Renal cortical epithelial cell (primary cell): ENCODE measurements at places on chromosomes 5 and 9.

GRCh38 chr5:143707806-143708205, 104.2 kb upstream of the HMHB1 start:
- peak; percentile 68 for DNase-seq

DNA sequence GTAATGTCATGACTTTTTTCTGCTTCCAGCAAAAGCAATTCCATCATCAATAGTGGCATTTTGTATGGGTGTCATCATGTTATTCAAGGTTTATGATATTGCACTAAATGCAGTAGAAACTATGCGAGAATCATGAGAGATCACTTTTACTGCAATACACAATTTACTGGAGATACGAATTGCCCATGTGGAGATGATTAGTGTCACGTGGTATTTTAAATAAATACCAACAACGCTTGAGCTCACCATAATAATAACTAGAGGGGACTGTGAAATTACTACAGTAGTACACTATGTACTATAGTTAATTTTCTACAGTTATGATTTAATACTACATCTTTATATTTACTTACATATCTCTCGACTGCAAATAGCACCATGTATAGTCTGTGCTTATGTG, 49.7 kb downstream of the FAM174A start:
- no peak for DNase-seq

DNA sequence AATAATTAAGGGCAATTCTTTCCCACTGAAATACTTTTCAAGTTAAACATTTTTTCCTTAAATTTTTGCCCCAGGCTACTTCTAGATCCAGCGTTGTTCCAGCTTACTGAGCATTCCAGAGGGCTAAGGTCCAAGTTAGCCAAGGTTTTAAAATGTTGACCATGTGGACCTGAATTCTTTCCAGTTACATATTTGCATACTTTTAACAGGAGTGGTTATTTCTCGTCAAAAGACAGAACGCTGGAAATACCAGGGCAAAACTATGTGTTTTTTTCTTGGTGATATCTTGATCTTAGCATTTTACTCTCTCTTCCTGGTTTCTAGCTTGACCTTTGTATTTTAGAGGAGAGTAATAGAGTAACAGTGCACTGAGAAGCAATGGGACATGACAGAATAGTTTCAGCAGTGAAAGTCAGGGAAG, 32.8 kb downstream of the TMC1 start:
- peak; percentile 98 for DNase-seq

DNA sequence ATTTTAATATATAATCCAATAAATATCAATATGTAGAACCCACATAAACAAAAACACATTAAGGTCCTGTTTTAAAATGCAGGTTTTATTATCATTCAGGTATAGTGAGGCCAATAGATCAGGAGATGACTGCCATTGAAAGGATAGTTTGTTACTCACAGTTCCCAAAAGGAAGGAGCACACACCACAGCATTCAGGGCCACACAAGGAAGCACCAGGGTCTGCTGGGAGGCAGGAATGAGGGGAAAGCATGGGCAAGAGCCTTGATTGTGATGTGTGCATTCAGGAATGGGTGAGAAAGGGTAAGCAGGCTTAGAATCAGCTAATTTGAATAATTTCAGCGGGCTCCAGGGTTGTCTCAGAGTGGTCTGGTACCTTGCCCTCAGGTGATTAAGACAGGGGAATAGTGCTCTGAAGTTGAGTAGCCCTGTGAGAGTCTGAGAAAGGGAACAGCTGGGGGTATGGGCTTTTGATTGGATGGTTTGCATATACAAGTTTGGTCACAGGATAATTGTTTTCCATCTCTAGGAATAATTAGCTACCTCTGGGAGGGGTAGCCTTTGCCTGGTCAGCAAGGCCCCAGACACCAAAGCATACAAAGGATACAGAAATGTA, 19.8 kb upstream of the OTULIN start:
- DNase-seq: no peak

GRCh38 chr5:142552107-142552506, 133.8 kb downstream of the FGF1 start:
- no peak for DNase-seq

DNA sequence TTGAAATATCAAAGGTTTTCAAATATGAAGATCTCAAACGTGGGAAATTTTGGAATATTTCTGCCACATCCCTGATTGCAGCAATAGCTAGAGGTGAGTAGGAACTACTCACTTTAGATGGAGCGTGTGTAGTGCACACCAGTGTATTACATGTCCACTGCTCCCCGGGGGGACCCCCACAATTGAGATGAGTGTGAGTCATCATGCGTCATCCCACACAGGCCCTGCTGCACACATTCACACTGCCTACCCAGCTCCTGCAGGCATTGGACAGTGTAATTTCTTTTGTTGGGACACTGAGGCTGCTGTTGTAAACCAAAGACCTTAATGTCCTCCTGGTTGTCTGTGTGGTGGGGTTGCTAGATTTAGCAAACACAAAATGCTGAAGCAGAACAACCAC, 280.0 kb downstream of the GAS1 start:
- no peak for DNase-seq

- no peak for DNase-seq
These were observed 3.8 kb downstream of the RANBP17 start for GRCh38 chr5:170865622-170866021.

- no peak for DNase-seq
These were observed 207.5 kb downstream of the CHSY3 start for GRCh38 chr5:130111746-130112145.

DNA sequence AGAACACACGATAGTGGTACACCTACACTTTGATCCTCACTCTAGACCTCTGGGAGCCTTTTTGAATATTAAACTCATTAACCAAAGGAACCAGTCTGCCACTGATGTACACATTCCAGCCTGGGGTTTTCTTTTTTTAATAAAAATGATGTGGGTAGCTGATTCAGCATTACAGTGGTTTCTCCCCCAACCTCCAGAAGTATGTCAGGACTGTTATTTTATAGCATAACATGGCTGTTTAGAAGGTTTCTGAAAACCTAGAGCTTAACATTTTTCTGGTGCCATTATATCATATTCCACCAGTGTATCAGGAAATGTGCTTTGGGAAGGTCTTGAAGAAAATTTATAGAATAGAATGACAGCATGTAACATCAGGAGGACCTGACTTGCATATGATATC, 540.9 kb upstream of the WWC1 start:
- no peak for DNase-seq

DNA sequence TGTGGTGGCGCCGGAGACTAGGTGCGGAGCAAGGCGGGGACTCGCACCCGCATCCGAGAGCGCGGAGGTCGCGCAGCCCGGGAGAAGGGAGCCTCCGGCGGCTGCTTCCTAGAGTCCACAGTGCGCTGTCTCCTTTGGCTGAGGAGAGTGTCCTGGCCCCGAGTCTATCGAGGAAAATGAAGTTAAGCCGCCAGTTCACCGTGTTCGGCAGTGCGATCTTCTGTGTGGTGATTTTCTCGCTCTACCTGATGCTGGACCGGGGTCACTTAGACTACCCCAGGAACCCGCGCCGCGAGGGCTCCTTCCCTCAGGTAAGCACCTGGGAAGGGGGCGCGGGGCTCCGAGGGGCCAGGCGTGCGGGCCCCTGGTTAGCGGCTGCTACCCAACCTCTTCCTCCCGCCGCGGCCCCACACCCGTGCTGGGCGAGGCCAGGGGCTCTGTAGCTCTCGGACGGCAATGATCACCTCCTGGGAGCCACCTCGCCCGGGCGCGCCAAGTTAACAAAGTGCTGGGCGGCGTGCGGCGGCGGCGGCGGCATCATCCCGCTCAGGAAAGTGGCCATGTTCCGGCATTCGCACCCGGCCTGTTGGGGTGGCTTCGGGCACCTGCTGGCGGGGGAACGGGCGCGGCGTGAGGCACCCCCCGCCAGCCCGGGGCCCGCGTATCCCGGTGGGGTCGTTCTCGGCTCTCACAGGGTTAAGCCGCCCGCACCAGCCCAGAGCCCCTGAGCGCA, 681 bp downstream of the MAN2A1 start:
- no peak for DNase-seq

DNA sequence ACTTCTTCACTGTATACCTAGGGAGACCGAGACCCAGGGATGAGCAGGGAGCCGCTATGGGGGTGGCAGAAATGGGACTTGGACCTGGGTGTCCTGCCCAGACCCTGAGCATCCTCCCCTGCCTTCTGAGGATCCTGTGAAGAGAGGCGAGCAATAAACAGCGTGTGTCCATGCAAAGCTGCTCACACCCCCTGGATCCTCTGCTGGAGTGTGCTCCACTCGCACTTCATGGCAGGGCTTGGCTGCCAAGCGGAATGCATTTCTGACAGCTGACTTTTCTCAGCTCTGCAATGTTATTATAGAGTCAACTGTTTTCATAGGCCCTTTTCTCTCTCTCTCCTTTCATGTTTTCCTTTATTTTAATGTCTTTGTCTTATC, 31.0 kb upstream of the ALDH1B1 start:
- no peak for DNase-seq

GRCh38 chr9:110170357-110171257, 37.4 kb downstream of the C9orf152 start:
- no peak for DNase-seq

- DNase-seq: no peak
These were observed 17.0 kb downstream of the MSX2 start for GRCh38 chr5:174741352-174741751.

GRCh38 chr5:177601577-177602457, 1.9 kb downstream of the B4GALT7 start:
- no peak for DNase-seq

DNA sequence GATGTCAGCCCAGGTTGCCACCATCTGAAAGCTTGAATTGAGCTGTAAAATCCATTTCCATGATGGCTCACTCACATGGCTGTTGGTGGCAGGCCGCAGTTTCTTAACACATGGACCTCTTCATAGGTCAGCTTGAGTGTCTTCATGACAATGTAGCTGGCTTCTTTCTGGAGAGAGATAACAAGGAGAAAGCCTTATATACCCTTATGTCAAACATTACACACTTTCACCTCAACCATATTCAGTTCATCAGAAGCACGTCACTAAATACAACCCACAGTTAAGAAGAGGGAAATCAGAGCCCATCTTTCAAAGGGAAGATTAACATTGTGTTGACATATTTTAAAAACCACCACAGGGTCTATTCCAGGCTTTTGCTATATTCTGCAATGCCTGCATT, 604.4 kb downstream of the PRELID2 start:
- no peak for DNase-seq

DNA sequence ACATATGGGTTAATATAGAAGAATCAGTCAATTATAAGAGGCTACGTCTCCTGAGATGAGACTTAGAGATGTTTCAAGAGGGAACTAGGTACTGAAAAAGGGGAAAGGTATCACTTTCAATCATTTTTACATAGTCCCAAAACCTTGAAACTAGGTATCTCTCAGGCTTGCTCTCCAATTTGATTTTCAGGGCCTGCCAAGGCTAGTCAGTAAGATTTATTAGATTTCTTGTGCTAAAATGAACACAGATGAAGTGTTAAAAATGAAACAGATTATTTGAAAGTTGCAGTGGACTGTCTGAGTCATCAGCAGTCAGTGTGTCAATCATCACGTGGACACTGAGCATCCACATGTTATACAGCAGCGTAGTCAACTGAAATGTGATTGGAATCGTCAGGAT, 591.1 kb downstream of the DTWD2 start:
- DNase-seq: no peak

- no peak for DNase-seq
These were observed 176.6 kb upstream of the KCNN2 start for GRCh38 chr5:114185274-114185673.

DNA sequence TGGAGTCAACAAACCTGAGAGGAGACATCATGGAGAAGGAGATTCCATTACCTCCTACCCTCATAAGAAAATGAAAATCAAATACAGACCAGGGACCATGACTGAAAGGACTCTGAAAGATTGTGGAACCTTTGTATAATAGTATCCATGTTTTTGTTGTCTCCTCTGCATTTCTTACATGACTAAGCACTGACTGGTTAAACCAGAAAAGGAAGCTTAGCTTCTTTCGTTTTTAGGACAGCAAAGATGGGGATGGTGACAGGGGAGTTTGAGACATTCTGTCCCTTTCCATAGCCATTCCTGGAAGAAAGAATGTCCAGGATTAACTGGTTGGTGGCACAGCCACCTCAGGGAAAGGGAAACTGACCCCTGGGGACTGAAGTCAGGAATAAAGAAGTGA, 22.2 kb downstream of the ITGA1 start:
- DNase-seq: peak; percentile 66

- no peak for DNase-seq
These were observed 10.5 kb downstream of the RGS14 start for GRCh38 chr5:177367981-177368868.

DNA sequence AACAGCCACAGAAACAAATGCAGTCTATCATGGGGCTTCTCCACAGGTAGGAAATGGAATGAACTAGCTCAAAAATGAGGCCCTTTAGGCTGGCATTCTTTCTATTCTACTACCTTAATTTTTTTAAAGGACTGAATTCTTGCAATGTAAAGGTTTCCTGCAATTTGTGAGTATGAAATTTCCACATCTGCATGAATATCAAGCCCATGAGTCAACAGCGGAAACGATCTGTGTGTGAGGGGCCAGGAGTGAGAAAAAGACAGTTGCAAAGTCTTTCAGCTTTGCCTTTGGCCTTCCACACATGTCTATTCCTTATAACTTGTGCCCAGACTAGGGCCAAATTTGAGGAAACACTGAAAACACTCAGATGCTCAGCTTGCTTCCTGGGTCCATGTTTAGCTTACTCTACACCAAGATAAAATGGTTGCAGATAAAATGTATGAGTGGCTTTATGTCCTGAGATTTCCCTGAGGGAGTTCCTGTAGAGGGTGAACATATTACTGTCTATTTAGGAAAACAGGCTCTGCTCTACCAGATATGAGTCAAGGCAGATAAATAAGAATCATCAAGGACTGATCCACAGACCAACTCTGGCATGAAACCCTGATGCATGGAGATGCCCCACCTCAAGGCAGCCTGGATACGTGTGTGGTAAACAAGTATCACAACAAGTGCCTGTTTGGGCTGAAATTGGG, 46.5 kb downstream of the RETREG1 start:
- DNase-seq: no peak

- no peak for DNase-seq
These were observed 32.2 kb downstream of the ENTREP1 start for GRCh38 chr9:69357030-69357775.

DNA sequence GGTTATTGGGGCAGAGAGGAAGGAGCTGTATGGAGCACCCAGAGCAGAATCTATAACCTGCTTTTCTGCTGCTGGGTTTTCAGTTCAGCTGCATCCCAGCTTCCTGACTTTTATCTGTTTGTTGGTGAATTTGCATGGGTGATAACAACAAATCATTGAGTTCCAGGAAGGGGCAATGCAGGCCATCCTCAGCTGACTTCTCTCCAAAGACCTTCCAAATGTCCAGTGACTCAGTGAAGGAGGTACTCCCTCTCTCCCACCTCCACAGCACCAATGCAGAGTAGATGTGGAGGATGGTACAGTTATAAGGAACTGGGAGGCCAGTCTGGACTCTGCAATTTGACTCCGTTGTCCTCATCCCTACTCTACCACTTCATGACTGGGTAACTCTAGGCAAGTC, 1.6 kb upstream of the TXN start:
- DNase-seq: no peak

GRCh38 chr5:113340537-113340936, 94.3 kb downstream of the TSSK1B start:
- DNase-seq: no peak

DNA sequence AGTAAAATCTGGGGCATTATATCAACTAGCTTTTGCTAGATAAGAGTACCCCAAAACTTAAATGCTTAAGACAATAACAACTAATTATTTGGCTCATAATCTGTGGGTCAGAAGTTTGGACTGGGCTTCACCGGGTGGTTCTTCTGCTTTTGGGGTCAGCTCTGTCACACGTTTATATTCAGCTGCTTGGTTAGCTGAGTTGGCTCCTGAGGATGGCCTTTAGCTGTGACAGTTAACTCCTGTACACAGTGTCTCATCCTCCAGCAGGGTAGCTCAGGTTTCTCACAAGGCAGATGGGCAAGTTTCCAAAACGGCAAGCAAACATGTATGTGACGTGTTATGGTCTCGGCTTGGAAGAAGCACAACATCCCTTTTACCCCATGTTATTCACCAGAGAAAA, 488.2 kb downstream of the TLE4 start:
- DNase-seq: no peak
